ENCODE measurements at places on chromosomes 16 and 17. TPM values are rescaled to one million over a fixed set of nuclear protein-coding genes. Genes with fewer than 3 reads are reported as not detected.

DNA sequence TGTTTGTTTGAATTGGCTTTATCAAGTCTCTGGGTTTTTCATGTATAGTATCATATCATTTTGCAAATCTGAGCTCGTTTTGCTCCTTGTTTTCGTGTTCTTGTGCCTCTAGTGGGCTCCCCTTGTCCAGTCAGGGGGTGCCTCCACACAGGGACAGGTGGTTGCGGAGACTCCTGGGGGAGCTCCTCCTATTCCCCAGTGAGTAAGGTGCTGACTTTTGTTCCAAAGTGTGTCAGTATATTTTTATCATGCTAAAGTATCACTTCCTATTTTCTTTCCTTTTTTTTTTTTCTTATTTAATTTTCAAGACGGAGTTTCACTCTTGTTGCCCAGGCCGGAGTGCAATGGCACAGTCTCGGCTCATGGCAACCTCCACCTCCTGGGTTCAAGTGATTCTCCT is 30.3 kb upstream of the IL17C start:
- no peak for DNase-seq

DNA sequence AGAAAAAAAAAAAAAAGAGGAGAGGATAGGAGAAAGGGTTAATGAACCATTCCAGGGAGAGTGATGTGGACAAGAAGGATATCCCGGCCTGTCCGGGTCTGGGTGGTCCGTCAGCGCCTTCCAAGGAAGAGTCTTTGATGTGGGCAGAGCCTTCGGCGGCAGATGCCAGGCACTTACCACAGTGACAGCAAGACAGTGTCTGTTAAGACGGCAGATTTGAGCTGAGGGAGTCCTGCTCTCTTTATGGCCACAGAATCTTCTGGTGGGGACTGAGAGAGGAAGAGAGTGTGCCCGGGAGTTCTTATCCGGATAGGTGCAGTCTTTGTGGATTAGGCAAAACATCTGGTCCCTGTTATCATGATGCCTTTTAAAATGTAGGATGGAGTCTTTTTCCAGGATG is 95.2 kb downstream of the ZDHHC7 start:
- DNase-seq = no peak

HOXB1 gene
- total RNA-seq = not detected

DNA sequence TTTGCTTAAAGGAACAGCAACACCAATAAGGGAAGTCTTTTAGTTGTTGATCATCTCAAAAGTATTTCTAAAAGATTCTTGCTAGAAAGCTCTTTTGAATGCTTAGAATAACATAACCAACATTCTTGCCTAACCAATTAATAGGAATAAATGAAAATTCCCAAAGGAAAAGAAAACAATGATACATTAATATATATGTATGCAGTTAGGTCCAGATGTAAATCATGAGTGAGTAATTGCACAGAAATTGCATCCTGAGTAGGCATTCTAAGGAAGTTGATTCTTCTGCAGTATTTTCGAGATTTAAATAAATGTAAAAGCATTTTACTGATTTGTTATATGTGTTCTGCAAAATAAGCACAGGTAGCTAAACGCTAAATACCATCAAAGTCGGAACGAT is 22.1 kb downstream of the COX10 start:
- DNase-seq = no peak

PTX4 gene
- total RNA-seq = 0.14 TPM

HLF gene
- 18.3 TPM for total RNA-seq

DNA sequence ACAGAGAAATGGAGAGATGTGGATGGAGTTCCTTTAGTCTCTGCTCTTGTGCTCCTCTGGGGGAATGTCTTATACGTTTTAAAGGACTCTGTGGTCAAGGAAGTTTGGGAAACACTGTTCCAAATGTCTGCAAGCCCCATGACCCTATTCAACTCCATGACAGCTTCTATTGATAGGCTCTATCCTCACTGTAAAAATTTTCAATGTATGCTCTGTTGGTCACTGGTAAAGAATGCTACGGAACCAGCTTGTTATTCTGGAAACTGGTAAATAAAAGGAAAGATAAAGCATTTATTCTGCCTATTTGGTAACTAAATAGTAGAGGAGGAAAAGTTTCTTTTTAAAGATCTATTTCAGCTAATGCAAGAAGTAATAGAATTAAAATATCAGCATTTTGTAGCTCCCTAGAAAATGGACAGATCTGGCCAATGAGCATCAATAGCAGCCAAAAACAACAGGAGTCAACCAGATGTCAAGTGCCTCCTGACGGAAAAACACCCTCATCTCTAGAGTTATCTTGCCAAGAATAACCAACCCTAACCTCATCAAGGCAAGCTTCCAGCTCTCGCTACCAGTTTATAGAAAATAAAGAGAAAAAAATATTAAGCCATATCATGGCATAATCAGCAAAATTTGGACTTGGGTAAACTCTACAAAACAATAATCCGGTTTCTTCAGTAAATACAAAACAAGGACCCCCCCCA is 16.1 kb downstream of the GDE1 start:
- no peak for DNase-seq

All from mucosa of gallbladder (tissue), 1 donor.